Activated CD4-positive, alpha-beta memory T cell treated with anti-CD3 and anti-CD28 coated beads for 36 hours (primary cell): ENCODE measurements at places on chromosomes 11 and 22. TPM values are rescaled to one million over a fixed set of nuclear protein-coding genes. Genes with fewer than 3 reads are reported as not detected.

The ZNRF3 gene
- 1.3 TPM for total RNA-seq

The OR2AG1 gene
- total RNA-seq, result not detected

The SHISAL1 gene
- total RNA-seq, result not detected

The SLC5A1 gene
- not detected for total RNA-seq

GRCh38 chr11:64856382-64857227 lies 12.2 kb upstream of the CDC42BPG start:
- peak overlapping the region; percentile 79 for H3K27ac ChIP-seq
- peaks cover 65% of the 10 kb centered on the region for H3K36me3 ChIP-seq
- peaks cover 94% of the 10 kb centered on the region for H3K4me1 ChIP-seq

- no peak overlapping the region for H3K27ac ChIP-seq
- H3K4me1 ChIP-seq, result no peaks in the 10 kb centered on the region
- H3K27me3 ChIP-seq, result no peaks in the 10 kb centered on the region
- no peak for DNase-seq
- peaks cover 16% of the 10 kb centered on the region for H3K36me3 ChIP-seq
These were observed 22.4 kb downstream of the SNAP29 start for GRCh38 chr22:20881231-20881630.

DNA sequence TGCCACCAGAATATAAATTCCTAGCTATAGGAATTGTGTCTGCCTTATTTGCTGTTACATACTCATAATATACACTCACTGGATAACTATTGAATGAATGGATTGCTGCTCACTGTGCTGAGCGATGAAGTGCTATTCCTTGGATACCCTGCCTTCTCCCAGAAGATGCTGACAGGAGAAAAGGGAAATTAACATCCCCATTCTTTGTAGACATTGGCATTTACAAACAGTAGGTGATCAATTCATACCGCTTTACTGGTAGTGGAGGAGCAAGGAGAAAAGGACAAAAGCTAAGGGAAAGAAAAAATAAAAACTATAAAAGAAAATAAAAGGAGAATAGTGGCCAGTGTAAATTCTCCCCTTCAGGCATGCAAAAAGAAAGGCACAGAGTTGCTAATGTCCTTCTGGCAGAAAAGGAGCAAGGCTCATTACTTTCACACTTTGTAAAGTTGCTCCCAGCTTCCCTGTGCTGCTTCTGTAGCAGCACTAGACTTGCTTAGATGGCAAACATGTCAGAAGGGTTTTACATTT lies 183.0 kb downstream of the LUZP2 start:
- no peak for DNase-seq
- no peak overlapping the region for H3K27ac ChIP-seq
- H3K4me3 ChIP-seq, result no peak overlapping the region
- no peaks in the 10 kb centered on the region for H3K27me3 ChIP-seq

DNA sequence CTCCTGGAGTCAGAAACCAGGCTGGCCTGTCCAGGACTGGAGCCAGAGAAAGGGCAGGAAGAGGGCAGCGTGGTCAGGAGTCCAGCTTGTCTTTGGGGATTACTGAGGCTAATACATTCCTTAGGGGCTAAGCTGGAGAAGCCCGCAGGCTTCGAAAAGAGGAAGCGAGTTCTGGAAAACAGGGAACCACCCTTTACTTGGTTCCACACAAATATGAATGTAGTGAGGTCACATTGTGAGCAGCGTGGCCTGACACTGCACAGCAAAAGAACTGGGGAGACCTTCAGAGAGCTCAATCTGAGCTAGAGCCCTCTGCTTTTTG lies 132.3 kb downstream of the CEP164 start:
- peaks cover 4% of the 10 kb centered on the region for H3K36me3 ChIP-seq
- H3K4me3 ChIP-seq, result no peak overlapping the region
- no peak for DNase-seq
- peaks cover 3% of the 10 kb centered on the region for H3K27me3 ChIP-seq
- H3K27ac ChIP-seq, result no peak overlapping the region

- H3K36me3 ChIP-seq, result no peaks in the 10 kb centered on the region
- H3K27me3 ChIP-seq, result peaks cover 1% of the 10 kb centered on the region
- H3K4me1 ChIP-seq, result no peaks in the 10 kb centered on the region
- no peak overlapping the region for H3K4me3 ChIP-seq
These were observed 530.2 kb downstream of the SOX6 start for GRCh38 chr11:15825976-15826650.

DNA sequence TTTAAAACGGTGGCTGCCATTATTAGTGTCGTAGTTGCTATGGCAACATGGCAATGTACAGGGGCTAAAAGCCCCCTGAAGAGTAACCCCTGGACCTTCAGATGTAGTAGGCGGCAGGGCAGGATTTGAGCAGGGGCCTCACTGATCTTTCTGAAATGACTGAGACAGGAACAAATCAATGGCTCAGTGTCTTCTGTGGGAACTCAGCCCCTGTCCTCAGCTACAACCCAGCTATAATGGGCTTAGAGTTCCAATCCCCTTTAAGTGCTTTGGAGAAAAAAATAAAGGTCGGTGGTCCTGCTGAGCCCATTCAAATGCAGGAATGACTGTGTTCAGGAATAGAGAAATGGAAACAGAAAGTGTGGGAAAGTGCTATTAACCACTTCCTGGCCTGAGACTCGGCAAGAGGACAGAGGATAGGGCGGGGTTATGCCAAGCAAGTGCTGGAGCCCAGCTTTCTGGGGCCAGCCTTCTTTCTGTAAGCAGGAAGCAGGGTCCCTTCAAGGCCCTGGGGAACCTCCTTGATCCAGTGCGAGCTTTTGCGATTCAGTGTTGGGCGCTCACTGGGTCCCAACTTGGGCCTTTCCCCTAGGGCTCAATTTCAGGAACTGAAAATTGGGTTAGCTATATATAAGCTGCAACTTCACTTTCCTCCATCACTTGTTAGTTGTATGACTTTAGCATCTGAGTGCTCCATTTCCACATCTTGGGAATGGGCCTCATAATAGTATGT lies 6.1 kb upstream of the CD82 start:
- peak; percentile 58 for DNase-seq
- no peak overlapping the region for H3K4me3 ChIP-seq
- peak overlapping the region; percentile 4 for H3K27ac ChIP-seq
- peaks cover 35% of the 10 kb centered on the region for H3K4me1 ChIP-seq
- no peaks in the 10 kb centered on the region for H3K36me3 ChIP-seq

GRCh38 chr11:132904607-132905006 lies 627.7 kb downstream of the OPCML start:
- H3K4me1 ChIP-seq, result no peaks in the 10 kb centered on the region
- H3K4me3 ChIP-seq, result no peak overlapping the region
- no peak overlapping the region for H3K27ac ChIP-seq
- H3K27me3 ChIP-seq, result no peaks in the 10 kb centered on the region
